CMK (cell line): ENCODE measurements at places on chromosomes 3 and 15.

- DNase-seq, result no peak
These were observed 159.4 kb upstream of the GBE1 start for GRCh38 chr3:81920816-81921215.

GRCh38 chr3:189900578-189900977, 220.1 kb downstream of the P3H2 start:
- no peak for DNase-seq

DNA sequence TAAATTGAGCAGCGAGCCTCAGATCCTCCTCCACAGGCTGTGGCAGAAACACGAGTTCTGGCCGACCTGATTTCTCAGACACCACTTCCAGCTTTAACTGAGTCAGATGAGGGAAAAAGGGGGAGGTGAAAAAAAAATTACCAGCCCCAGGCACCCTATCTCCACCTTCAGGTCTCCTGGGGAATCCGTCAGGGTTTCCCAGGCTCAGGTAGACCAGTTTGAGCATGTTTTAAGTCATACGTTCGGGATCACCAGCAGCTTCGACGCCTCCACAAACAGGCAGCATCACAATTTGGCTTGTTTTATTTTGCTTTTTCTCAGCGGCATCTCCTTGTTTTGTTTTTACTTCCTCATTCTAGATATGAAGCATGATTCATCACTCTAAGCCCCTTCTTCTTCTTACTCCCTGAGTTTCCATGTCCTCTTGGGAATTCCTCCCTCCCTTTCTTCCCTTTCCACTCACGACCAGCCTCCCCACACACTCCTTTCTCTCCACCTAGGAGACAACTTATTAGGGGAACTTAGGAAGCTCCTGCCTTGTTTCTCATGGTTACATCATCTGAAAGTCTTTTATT, 190.1 kb downstream of the ZNF621 start:
- no peak for DNase-seq

DNA sequence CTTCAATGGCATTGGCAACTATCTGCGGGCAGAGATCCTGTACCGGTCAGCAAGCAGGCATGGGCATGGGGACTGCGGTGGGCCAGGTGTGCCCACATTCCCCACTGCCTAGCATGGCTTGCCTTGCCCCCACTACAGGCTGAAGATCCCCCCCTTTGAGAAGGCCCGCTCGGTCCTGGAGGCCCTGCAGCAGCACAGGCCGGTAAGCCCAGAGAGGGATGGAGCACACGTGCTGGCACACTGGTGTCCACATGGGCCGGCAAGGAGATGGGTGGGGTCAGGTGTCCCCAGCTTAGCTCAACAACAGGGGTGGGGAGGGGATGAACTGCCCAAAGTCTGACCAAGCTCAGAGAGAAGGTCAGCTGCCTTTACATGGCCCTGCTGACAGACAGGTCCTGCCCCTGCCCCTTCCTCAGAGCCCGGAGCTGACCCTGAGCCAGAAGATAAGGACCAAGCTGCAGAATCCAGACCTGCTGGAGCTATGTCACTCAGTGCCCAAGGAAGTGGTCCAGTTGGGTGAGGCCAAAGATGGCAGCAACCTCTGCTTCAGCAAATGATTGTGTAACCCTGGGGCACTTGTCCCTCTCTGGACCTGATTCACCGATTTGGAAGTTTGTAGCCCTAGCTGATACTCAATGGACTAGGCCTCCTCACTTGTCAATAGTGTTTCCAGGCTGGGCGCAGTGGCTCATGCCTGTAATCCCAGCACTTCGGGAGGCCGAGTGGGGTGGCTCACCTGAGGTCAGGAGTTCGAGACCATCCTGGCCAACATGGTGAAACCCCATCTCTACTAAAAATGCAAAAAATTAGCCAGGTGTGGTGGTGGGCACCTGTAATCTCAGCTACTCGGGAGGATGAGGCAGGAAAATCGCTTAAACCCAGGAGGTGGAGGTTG, 5.6 kb downstream of the NEIL1 start:
- no peak for DNase-seq

- DNase-seq, result no peak
These were observed 77.0 kb upstream of the ALDH1A3 start for GRCh38 chr15:100802421-100803170.

- no peak for DNase-seq
These were observed 548.6 kb downstream of the MAGI1 start for GRCh38 chr3:65490114-65490513.
